ENCODE measurements at places on chromosomes 12 and 14.
A peak's percentile ranks its signal among the peaks of the same experiment; 100 is the strongest.

- DNase-seq: no peak
Measured at GRCh38 chr12:48182631-48183030, 813 bp upstream of the CCDC184 start.

- no peak for DNase-seq
Measured at GRCh38 chr12:79451365-79451764, 239.4 kb downstream of the PAWR start.

DNA sequence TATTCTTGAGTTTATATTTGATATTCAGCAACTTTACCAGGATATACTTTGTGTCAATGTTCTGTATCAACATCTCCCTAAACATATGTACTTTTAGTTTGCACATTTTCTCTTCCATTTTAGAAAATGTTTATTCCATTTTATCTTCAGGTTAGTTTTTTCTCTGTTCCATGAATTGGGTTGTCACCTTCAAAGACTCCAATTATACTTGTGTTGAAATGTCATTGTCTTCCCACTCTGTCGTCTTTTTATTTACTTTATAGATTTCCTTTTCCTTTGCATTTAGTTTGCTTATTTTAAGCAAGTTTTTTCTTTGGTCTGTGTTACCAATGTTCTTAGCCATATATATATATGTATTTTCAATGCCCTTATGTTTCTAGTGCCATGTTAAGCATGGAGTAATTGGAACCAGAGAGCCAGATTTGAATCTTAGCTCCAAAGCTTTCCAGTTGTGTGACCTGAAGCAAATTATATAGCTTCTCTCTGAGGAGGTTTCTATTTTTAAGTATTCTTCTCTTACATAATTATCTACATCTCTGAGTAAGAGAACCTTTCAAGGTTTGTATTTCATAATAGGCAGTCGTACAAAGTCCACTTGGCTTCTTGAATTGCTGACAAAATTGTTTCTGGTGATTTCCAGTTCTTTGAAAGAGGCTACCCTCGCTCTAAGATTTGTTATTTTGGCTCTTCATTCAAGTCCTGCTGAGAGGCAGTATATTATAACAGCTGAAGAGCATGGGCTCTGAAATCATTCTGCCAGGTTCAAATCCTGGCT, 85.8 kb upstream of the DYRK2 start:
- no peak for DNase-seq

- DNase-seq: no peak
Measured at GRCh38 chr12:10151621-10152020, 20.3 kb downstream of the OLR1 start.

- DNase-seq: no peak
Measured at GRCh38 chr14:56120091-56120691, 2.0 kb downstream of the PELI2 start.

DNA sequence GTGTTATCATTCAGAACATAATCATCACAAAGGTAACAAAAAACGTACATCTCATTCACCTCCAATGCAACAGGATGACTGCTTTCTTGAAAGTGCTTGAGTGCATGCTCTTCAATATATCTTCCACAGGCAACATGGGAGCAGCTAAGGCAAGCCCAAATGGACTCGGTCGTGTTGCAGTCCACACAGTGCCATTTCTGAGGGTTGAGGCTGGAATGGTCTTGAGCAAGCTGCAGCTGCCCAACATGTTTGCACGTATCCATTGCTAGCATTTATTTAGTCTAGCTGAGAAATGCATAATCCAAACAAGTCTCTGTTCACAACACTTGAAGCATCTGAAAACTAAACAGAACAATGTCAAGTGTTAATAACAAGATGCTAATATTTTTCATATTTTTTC, 17.3 kb downstream of the USP44 start:
- no peak for DNase-seq

- no peak for DNase-seq
Measured at GRCh38 chr14:74548881-74549280, 55.3 kb downstream of the ISCA2 start.

DNA sequence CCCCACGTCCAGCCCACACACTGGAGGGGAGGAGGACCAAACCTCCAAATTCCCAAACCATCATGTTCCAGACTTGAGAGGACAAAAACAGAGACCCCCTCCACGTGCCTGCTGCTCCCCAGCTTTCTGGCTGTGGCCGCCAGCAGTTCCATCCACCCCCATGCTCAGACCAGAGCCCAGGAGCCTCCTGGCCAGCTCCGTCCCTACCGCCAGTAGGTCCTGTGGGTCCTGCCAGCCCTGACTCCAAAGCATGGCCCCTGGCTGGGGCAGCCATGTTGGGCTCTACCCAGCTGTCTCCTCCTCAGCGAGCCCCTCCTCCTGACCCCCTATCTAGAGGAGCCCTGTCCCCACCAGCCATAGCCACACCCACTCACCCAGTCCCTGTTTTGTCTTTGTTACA, 227.3 kb upstream of the RTL1 start:
- DNase-seq: no peak

GRCh38 chr12:30631740-30632139, 63.9 kb downstream of the IPO8 start:
- DNase-seq: no peak

- DNase-seq: no peak
Measured at GRCh38 chr14:93100100-93100499, 15.6 kb downstream of the ITPK1 start.

GRCh38 chr14:76407449-76408150, 31.7 kb downstream of the ESRRB start:
- DNase-seq: no peak

- no peak for DNase-seq
Measured at GRCh38 chr12:80422550-80422949, 21.5 kb upstream of the PTPRQ start.

GRCh38 chr12:89238593-89238992, 113.7 kb downstream of the DUSP6 start:
- DNase-seq: no peak

- no peak for DNase-seq
Measured at GRCh38 chr14:74959596-74960180, 4.3 kb upstream of the PGF start.

DNA sequence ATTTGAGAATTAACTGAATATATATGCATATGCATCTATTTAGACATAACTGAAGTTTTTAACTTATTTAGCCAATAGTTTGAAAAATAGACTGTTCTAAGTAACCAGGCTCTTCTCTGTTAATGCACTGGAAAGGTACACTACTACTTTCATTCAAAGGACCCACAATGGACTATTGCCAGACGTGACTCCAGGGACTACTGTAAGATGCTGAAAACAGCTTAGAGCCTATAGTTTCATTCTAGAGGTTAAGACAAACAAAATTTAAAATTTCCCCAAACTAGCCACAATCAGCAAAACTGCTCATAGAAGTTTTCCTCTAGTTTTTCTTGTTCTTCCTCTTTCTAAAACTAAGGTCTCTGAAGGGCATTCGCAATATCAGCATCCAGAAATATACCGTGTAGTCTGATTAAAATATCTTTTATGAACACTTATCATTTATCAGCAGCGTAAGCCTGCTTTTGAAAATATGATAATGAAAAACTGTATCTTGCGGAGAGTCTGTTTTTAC, 10.4 kb downstream of the APPL2 start:
- no peak for DNase-seq

DNA sequence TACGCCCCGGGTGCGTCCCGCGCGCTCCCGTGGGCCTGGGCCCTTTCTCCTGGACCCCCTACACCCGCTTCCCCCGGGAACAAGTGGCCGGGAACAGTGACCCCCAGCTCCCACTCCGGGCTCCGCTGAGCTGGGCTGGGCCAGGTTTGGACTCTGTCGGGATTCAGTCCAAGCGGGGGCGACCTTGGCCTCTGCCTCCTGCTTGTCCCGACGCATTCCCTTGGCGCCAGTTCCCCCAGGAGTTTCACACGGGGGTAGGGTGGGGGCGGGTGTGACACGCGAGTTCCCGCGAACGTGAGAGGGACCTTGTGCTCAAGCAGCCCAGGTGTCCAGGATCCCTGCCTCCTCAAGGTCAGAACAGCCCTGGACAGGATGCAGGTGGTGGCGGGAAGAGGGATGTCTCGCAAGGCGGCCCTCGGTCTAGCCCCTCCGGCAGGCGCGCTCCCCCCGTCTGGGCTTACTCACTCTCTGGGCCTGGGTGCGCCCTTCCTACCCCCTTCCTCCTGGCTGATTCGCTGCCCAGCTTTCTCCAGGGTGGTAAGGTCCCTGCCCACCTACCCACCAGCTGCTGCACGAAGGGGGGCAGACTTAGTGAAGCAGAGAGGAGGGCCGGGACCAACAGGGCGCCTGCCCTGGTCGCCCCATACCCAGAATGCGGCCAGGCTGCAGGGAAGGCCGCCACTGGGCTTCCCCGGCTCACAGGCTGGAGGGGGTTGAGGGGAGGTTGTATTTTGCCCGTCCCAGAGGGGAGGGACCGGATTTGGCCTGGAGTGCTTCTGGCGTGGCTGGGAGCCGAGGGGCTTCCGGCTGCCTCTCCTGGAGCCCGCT, 862 bp downstream of the CRIP2 start:
- no peak for DNase-seq

GRCh38 chr14:39467889-39468524, 35.8 kb upstream of the FBXO33 start:
- DNase-seq: no peak

DNA sequence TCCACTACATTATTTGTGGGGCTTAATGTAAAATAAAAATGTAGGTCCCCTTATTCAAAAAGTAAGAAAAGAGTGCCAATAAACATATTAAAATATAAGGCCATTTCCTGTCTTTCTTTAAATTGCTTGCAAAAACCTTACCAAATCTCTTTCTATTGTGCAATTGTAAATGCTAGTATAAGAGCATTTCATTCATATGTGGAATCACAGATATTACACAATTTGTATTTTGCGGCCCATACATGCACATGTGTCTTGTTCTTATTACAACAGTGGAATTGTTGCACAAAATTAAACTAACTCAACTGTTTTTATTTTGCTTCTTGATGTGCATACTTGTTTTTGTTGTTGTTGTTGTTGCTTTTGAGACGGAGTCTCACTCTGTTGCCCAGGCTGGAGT, 20.1 kb upstream of the CRADD start:
- DNase-seq: no peak

- no peak for DNase-seq
Measured at GRCh38 chr14:99687284-99688209, 3.4 kb downstream of the CYP46A1 start.

DNA sequence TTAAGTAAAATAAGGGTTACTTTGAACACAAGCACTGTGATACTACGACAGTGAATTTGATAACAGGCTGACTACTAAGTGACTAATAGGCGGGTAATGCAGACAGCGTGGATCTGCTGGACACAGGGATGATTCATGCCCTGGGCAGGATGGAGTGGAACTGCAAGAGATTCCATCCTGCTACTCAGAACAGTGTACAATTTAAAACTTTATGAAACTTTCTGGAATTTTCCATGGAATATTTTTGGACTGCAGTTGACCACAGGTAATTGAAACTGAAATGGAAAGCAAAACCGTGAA, 46.0 kb downstream of the YEATS4 start:
- DNase-seq: no peak

DNA sequence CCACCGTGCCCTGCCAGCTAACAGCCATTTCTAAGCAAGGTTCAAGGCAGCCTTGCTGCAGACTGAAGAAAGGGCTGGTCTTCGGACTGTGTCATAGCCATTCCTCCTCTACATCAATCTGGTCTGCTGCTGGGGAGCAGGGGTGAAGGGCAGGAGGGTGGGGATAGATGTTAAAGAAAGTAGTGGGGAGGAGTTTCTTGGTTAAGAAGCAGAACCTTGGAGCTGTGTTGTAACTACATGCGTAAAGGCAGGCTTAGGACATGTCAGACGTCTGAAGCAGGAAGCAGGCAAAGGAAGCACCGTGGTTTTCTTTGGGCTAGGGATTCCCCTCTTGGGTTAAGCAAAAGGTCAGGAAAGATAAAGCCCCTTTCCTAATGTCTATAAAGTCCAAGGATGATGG, 18.1 kb upstream of the NEK9 start:
- no peak for DNase-seq

- no peak for DNase-seq
Measured at GRCh38 chr14:92437309-92437708, 76.3 kb upstream of the RIN3 start.

DNA sequence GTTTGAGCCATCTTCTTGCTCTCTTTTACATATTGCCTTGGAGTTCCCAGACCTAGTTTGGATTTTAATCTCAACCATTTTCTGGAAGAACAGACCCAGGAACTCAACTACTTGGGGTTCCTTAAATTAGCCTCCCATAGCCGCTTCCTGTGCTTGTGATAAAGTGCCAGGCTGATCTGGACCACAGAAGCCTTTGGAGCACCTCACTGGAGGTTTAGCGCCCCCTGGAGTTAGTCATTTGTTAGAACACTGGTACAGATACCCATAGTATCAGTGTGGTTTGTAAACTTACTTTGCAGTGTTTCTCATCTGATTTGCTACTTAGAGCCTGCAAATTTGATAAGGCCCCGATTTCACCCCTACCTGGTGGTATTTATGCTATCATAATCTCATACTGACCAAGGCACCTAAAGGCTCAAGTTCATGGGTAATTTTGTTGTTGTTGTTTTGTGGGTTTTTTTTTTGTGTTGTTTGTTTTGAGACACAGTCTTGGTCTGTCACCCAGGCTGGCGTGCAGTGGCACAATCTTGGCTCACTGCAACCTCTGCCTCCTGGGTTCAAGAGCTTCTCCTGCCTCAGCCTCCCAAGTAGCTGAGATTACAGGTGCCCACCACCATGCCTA, 3.7 kb downstream of the UNC119B start:
- peak; percentile 50 for DNase-seq

- DNase-seq: no peak
Measured at GRCh38 chr12:106044773-106045172, 94.0 kb downstream of the NUAK1 start.

DNA sequence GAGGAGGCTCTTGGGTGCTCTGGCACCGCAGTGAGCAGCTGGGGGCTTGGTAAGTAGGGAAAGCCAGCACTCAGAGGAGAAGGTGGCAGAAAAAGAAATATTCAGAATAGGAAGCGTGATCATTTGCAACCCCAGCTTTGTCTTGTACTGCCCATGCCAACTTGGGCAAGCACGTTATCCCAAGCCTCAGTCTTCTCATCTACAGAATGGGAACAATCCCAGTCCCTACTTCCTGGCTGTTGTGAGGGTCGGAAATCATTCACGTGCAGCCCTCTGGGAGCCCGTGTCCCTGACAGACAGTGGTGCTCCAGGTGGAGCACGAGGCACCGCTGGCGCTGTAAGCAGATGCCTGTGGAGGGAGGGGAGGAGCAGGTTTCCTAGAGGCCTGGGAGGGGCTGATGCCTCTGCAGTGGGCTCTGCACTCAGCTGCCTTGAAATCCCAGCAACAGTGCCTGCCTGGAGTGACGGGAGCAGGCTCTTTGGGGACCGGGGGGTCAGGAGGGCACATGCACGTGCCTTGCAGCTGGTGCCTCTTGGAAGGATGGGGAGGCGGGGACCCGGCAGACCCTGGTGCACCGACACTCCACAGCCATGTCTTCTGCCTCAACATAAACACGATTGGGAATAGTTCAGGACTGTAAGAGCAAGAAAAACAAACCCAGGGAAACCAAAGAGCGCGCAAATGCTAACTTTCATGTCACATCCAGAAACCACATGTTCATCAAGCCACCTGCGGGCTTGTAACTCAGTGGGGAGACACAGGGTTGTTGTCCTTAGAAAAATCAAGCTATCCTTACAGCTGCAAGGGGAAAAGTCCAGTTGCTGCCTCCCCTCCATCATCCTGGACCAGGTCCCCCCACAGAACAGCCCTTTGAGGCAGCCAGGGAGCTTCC, 86.5 kb upstream of the DIO3 start:
- DNase-seq: no peak
